NCI-H1694 treated with DMSO at 0.1 percent for 48 hours (cell line): ENCODE measurements at places on chromosomes 1 and 21.

DNA sequence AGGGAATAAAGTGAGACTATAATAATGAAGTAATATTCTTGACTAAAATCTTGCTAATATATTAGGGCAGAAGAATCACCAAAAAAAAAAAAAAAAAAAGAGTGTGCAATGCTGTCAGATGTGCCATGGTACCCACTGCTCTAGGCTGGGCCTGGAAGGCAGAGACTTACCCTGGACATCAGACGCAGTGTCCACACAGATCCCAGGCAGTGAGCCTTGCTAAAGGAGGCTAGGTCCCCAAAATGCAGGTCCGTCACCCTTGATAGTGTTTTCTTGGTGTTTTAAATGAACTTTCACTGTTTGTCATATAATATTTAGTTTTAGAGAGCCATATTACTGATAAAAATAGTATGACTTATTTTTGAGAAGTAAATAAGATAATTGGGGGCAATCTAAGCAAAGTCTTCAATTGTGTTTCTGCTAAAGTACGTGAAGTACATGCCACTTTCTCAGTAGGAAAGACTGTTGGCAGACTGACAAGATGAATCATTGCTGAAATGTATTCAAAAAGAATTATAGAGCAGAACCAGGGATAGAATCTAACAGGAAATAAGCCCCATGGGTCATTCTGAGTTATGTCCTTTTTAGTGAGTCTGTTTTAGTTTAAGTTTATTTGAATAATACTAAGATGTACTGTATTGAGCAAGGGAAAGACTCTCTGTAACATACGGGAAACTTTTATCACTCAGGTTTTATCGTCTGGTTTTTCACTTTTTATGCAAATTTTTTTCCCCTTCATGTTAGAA is 74.6 kb upstream of the PDC start:
- no peak for DNase-seq

DNA sequence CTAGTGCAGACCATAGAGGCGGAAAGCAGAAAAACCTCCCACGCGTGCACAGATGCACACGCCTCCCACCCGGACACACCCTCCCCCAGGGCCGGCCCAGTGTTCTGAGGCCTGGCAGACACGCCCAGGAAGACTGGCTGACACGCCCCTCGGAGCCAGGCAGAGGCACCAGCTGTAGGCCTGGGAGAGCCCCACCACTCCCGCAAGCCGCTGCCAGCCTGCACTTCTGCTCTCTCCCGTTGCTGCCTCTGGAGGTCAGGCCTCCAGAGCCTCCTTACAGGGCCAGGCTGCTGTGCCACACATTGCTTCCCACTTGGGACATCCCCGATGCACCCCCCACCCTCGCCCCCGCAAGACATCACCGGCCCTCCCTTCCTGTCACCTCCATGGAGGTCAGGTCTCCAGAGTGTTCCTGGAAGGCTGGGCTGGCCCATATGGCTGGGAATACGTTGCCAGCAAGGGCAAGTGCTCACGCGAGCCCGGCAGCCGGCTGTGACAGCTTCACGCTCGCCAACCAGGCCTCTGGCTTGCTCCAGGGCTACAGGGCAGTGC is 40.4 kb downstream of the CASZ1 start:
- DNase-seq = peak; percentile 72

DNA sequence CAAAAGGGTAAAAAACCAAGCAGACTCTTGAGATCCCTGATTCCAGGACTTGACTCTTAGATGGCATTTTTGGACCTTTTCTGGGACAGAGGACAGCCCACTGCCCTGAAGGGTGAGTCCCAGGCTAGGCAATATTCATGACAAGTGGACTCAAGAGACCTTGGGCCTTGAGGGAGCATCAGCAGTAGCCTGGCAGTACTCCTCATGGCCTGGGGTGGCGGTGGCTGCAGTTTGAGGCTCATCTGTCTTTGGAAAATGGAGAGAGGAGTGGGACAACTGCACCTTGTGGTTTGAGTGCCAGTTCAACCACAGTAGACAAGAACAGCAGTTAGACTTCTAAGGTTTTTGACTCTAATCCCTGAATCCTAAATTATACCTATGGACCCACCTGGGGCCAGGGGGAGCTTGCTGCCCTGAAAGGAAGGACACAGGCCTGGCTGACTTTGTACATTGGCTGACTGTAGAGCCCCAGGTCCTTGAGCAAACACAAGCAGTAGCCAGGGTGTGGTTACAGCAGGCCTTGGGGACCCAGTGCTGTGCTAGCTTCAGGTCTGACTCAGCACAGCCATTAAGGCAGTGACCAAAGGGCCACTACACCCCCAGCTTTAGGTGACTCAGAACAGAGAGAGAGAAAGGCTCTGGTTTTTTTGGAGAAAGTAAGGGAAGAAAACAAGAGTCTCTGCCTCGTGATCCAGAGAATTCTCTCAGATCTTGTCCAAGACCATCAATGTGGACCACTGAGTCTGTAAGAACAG is 1023.2 kb downstream of the KCNT2 start:
- no peak for DNase-seq

DNA sequence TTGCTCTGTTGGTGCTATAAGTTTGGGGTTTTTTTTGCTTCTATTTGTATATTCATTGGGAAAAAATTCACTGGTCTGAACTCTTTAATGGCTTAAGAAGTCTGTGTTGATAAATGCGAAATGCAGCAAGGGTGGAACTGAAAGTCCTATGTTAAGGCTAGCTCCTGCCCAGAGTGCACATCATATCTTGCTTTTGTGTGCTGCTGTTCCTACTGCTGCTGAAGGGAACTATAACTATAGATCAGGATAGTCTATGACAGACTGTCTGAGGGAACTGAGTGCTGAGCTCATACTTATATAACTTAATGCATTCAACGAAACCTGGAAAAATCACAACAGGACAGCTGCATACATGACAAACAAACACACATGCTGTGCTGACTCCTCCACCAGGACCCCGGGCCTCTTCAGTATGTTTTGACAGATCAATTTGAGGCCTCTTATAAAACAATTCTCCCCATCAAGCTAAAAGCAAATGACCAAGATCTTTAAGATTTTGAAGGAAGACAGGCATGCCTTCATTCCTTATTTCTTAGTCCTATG is 1031.5 kb upstream of the ADGRL2 start:
- no peak for DNase-seq

- DNase-seq = no peak
Measured at GRCh38 chr1:223492044-223492443, 98.8 kb downstream of the CCDC185 start.

GRCh38 chr21:14952916-14953315 is 111.9 kb downstream of the NRIP1 start:
- no peak for DNase-seq

GRCh38 chr21:42849759-42850412 is 29.5 kb downstream of the WDR4 start:
- DNase-seq = no peak

GRCh38 chr1:3681231-3681897 is 29.0 kb downstream of the TP73 start:
- no peak for DNase-seq

DNA sequence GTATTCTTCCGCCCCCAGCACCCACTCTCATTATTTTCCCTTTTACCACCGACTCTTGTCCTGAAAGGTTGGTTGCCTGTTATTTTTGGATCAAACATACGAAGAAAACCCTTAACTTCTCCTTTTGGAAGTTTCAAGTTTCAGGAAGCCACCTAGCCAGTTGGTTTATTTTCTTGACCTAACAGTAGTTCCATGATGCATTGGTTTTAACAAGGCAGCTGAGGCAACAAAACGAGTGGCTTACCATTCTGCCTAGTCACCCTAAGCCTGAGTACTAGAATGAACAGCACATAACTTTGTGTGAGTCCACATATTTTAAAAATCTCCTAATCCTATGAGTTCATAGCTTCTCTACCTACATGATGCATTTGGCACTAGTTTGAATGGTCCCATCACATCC is 28.9 kb downstream of the OLFM3 start:
- no peak for DNase-seq

DNA sequence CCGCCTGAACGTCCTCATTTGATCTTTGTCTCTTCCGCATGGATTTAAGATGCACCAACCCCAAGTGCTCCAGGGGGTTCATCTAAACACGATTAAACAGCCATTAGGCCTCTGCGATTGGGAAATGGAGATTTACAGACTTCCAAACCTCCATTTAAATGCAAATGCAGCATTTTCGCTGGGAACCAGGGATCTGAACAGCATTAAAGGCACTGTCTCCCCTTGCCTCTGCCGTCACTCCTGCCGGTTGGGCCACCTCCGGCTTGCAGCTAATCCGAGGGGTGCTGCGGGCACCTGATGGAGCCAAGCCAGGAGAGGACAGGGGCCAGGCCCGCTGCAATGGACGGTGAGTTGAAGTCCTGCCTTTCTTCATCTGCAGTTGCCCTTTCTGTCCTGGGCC is 70.3 kb upstream of the KLHDC7A start:
- DNase-seq = no peak

- no peak for DNase-seq
Measured at GRCh38 chr1:218305472-218306064, 20.5 kb downstream of the RRP15 start.

DNA sequence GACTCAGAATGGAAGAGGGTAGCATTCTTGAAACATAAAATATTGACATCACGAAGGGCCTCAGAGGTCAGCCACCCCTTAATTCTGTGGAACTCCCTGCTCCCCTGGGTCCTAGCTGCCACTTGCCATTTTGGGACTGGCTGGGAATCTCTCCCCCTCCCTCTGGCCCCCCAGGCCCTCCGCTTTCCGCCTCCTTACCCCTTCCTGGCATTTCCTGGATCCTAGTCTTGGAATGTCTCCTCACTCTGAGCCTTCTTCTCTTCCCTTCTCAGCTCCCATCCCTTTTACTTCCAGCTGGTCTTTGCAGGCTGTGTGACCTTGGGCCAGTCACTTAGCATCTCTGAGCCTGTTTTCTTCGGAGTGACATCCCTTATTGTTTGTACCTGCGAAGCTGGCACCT is 4.5 kb downstream of the PADI1 start:
- DNase-seq = no peak

- DNase-seq = no peak
Measured at GRCh38 chr1:59354709-59355337, 57.9 kb downstream of the FGGY start.

DNA sequence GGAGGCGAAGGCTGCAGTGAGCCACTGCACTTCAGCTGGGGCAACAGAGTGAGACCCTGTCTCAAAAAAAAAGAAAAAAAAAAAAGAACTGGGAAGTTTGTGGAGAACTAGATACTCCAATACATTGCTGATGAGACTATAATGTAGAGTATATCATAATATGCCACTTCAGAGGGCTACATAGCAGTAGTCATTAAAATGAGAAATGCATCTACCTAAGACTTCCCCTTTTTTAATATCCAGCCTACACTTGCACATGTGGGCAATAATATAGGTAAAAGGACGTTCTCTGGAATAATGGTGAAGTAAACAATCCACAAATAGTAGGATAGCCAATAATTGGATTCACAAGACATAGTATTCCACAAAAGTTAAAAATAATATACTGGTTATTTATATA is 311.0 kb downstream of the HLX start:
- DNase-seq = no peak

GRCh38 chr1:1419813-1420653 is 1.0 kb downstream of the ANKRD65 start:
- DNase-seq = no peak

GRCh38 chr1:14853518-14853917 is 255.0 kb downstream of the KAZN start:
- DNase-seq = no peak

- DNase-seq = no peak
Measured at GRCh38 chr1:31679676-31680230, 24.1 kb downstream of the COL16A1 start.

DNA sequence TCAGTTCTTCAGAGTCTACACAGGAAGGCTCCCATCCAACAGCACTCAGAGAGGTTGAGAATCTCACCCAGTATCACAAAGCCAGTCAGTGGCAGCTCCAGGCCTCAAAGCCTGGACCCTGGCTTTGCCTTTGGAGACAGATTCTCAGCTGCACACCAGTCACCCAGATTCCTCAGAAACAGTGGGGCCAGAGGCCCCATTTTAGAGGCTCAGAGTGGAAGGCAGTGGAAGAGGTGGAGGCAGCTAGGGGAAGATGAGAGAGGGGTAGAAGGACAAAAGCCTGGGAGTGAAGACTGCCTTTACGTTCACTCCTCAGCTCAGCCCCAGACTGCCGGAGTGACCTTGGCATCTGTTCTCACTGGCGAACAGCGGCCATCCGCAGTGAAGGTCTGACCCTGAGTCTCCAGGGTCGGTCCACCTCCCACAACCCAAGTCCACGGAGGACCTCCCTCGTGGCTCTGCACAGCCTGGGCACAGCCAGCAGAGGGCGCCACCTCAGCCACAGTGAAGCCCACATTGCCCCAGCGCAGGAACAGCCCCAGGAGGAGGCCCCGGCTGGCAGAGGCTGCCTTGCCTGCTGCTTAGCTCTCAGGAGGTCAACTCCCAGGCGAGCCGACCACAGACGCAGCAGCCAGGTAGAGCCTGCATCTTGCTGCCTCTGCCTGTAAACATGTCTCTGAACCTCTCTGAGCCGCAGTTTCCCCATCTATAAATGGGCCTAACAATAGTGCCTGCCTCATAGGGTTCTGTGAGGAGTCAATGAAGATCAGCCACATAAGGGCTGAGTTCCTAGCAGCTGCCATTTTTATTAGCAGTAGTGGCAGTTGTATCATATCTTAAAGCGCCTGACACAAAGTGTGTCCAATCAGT is 5.9 kb upstream of the FNDC5 start:
- DNase-seq = peak; percentile 60

- no peak for DNase-seq
Measured at GRCh38 chr1:13917607-13918006, 217.6 kb downstream of the PRDM2 start.

DNA sequence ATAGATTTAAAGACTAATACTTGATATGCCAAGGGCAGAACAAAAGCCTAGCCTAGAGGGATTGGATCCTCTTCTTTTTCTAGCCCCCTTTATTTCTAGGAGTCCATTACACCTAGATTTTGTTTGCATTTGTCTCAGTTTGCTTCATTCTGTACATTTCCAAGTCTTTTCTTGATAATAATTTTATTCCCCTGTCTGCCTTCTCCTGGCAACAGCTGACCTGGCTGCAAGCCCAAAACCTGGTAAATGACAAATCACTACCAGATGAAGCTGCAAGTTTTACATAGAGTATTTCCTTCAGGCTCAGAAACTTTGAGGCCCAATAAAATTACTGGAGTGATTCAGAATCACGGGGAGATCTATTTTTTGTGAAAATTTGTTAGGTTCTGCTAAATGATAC is 36.5 kb upstream of the LHX8 start:
- peak; percentile 44 for DNase-seq

GRCh38 chr1:50735443-50735842 is 224.6 kb downstream of the FAF1 start:
- DNase-seq = peak; percentile 61

DNA sequence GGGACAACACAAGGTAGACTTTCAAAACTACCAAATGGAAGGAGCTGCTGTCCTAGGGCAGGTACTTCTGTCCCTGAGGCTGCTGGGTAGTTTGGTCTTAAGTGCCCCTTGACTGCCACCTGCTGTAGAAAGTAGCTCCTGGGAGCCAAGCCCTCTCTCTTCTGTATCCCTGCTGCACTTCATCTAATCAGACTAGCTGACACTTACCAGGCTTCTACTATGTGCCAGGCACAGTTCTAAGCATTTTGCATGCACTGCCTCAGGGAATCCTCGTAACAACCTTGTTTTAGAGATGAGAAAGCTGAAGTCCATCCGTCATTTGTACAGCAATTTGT is 15.9 kb upstream of the SRSF4 start:
- DNase-seq = peak; percentile 2
